ENCODE measurements at places on chromosomes 4 and X. TPM values are rescaled to one million over a fixed set of nuclear protein-coding genes. Genes with fewer than 3 reads are reported as not detected.

GRCh38 chr4:87002682-87003043, 67.9 kb downstream of the AFF1 start:
- H3K27ac ChIP-seq = no peak overlapping the region
- H3K27me3 ChIP-seq = peaks cover 8% of the 10 kb centered on the region
- no peak overlapping the region for H3K4me3 ChIP-seq
- no peak for DNase-seq
- no peaks in the 10 kb centered on the region for H3K36me3 ChIP-seq

DNA sequence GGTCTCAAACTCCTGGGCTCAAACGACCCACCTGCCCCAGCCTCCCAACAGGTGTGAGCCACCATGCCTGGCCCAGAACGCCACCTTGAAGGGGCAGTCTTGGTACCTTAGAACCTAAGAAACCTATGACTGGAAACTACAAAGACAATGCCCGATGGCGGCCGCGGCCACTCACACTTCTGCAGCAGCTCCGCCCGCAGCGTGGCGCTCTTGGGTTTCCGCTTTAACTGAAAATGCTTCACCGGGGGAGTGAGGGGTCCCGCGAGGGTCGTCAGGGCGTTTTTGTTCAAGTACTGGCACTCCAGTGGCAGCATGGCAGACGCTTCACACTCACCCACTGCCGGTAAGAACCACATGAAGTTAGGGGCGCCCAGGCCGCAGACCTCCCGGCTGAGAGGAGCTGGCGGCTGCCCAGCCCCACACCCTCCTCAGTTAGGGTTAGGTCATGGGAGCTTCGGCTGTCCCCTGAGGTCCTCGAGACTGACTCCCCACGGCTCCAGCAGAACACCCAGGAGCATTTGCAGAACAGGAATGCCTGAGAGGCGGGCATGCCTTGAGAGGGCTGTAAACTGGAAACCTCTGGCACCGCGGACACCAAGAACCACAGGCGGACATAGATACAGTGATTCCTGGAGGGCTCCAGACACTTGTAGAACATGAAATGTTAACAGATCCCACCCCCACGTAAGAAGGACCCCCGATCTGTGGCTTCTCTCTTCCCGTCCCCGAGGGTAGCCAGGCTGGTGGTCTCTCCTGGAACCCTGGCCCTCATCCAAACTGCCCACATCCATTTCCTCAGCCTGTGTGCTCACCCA, 19.0 kb downstream of the NELFA start:
- H3K27me3 ChIP-seq = no peaks in the 10 kb centered on the region
- DNase-seq = no peak
- no peak overlapping the region for H3K27ac ChIP-seq
- no peak overlapping the region for H3K4me3 ChIP-seq
- H3K36me3 ChIP-seq = peaks cover 28% of the 10 kb centered on the region
- no peaks in the 10 kb centered on the region for H3K4me1 ChIP-seq

Gene AASDH
- total RNA-seq = 18.0 TPM

GRCh38 chr4:138014590-138015288, 227.4 kb downstream of the SLC7A11 start:
- H3K27ac ChIP-seq = peak overlapping the region; percentile 67
- no peak for DNase-seq
- no peaks in the 10 kb centered on the region for H3K27me3 ChIP-seq

- peaks cover 3% of the 10 kb centered on the region for H3K4me1 ChIP-seq
- H3K36me3 ChIP-seq = peaks cover 6% of the 10 kb centered on the region
- H3K27ac ChIP-seq = no peak overlapping the region
- H3K4me3 ChIP-seq = no peak overlapping the region
Measured at GRCh38 chr4:66544281-66544680, 874.0 kb upstream of the EPHA5 start.
